ENCODE measurements at places on chromosomes 5 and 9.

- DNase-seq: no peak
Measured at GRCh38 chr9:89462817-89463683, 34.9 kb downstream of the SEMA4D start.

- DNase-seq: no peak
Measured at GRCh38 chr5:10576790-10577189, 12.9 kb downstream of the ANKRD33B start.

GRCh38 chr9:114827641-114828302 lies 21.9 kb upstream of the TNFSF15 start:
- DNase-seq: no peak

GRCh38 chr9:73714294-73714693 lies 562.6 kb downstream of the ANXA1 start:
- no peak for DNase-seq

DNA sequence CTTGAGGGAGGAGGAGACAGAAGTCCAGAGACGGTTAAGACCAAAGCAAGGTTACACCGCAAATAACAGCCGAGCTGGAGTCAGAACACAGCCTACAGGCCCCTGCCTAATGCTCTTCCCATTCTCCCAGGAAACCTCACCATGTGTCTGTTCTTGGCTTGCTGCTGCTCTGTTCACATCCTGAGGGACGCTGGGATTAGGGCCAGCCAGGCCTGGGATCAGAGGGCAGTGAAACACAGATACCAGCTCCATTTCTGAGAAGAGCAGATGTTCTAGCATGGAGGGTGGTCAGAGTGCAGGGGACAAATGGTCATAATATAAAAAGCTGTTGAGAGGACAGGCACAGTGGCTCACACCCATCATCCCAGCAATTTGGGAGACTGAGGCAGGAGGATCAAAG lies 124.8 kb upstream of the LARP1 start:
- DNase-seq: no peak

- no peak for DNase-seq
Measured at GRCh38 chr9:101508211-101508610, 25.4 kb upstream of the RNF20 start.

GRCh38 chr9:79325501-79325900 lies 246.3 kb upstream of the TLE4 start:
- no peak for DNase-seq

DNA sequence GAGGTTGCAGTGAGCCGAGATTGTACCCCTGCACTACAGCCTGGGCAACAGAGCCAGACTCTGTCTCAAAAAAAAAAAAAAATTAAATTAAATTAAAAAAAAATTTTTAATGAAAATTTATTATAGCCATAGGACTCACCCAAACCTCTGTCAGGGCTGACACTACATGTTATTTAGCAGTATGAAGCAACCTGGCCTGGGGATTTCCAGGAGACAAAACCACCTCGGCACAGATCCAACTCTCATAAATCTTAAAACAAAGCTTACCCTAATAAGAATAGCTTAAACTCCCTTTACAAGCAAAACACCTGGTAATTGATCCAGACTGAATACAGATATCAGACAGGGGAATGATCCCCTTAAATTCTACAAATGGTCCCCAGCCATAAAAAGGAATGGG lies 38.4 kb downstream of the PPP1R2B start:
- no peak for DNase-seq

GRCh38 chr5:172830876-172831662 lies 3.0 kb upstream of the ERGIC1 start:
- no peak for DNase-seq

DNA sequence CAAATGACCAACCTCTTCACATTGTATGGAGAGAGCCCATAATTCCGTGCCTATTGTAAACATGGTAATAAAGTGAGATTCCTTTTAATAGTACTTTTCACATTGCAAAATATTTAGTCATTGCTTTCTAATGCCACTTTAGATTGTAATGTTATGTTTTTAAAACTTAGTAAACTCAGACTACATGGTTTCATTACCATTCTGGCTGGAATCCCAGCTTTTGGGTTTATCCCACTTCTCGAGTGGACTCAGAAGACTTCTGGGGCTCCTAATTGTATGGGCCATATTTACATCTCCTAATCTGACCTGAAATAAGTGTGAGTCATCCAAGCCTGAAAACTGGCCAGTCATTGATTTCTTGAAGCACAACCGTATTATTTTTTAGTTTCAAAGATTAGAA lies 217.6 kb downstream of the CAAP1 start:
- DNase-seq: no peak

DNA sequence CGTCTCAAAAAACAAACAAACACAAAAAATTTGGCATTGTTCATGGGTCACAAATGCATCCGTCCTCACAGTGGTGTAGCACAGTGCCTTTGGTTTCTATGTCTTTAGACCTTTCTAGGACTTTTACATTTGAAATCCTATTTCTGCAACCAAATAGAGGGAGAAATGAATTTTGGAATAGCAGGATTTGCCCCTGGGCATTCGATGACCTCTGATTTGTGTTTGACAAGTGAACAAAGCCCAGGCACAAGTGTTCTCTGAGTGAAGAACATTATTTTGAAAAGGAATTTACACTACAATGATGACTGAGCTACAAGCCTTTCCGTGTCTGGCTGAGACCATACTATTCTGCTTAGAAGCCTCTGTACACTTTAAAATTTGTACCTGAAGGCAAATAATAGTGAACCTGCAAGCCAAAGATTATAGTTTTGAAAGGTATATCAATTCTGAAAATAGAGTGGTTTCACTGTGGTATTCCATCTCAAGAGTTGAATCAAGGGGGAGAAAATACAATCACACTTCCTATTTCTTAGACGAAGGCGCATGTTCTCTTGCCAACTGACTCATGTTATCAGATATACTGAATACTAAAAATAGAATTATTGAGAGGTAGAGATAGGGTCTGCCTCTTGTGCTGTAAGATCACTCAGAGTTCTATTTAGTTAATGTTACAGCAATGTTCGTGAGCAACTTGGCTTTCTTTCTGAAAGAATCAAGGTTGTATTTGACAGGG lies 297.6 kb downstream of the KDM4C start:
- no peak for DNase-seq

GRCh38 chr5:95449460-95449859 lies 58.3 kb downstream of the FAM81B start:
- no peak for DNase-seq

GRCh38 chr5:88203981-88204750 lies 64.5 kb downstream of the TMEM161B start:
- DNase-seq: peak; percentile 40

DNA sequence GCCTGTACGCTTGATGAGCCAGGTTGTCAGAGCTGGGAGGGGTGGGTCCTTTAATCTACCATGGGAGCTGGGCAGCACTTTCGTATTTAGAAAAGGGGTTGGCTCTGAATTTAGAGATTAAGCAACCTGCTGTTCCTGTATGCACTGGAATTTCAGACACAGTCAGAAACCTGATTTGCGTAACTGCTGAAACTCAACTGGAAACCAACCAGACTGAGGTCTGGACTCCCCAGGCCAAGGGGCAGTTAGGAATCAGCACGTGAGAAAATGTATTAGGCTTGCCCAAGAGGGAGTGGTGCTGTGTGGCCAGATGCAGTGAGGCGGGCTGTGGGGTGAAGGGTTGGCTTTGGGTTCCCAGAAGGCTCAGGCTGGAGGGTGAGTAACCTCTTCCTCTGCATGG lies 235.0 kb downstream of the GOLPH3 start:
- no peak for DNase-seq

- no peak for DNase-seq
Measured at GRCh38 chr5:96741891-96742309, 65.8 kb downstream of the ERAP1 start.

GRCh38 chr5:166772770-166773169 lies 1518.7 kb upstream of the WWC1 start:
- DNase-seq: no peak

DNA sequence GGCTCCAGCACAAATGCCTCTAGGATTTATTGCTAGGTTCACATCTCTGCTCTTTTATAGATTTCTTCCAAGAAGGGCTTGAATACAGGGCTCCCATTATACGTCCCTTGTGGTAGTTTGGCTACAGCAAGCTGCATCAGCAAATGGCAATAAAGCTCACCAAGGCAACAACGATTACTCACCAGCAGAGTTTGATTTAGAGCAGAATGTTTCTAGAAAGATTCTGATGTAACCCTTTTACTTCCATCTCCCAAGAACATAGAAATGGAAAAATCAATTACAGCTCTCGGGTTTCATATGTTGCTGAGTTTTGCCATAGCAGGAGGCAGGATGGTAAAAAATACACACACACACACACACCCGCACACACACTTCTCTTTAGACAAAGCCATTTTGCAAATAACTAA lies 124.2 kb upstream of the TNPO1 start:
- DNase-seq: no peak

DNA sequence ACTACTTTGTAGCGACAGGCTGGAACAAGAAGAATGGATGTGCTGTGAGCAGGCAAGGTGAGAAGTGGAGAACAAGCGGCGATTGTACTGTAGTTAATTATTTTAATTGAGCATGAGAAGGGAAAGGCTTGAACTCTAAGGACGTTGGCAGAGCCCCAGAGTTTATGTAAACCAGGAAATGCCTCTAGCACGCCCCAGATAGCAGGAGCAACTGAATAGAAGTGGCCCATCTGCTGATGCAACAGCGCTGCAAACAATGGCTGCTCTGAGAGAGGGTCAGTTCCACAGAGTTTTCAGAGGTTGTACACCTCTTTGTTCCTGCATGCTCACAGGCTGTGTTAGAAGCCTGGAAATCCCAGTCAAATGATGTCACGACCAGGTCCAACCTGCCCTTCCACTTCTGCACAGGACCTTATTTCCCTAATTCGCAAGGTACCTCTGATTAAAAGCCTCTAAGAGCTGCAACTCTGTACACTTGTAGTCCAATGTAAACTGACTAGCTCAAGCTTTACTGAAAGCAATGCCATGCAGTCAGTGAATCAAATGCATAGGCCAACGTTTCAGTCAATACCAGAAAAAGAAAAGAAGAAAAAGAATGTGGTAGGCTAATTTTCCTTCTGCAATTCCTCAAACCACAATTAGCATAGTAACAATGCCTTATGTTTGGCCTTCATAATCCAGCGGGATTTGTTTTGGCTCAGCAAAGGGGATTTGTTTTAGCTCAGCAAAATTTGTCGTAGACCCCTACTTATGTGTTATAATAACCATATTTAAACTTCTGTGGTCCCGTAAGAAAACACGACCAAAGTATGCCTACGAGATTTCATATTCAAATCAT lies 119.6 kb upstream of the RETREG1 start:
- no peak for DNase-seq

DNA sequence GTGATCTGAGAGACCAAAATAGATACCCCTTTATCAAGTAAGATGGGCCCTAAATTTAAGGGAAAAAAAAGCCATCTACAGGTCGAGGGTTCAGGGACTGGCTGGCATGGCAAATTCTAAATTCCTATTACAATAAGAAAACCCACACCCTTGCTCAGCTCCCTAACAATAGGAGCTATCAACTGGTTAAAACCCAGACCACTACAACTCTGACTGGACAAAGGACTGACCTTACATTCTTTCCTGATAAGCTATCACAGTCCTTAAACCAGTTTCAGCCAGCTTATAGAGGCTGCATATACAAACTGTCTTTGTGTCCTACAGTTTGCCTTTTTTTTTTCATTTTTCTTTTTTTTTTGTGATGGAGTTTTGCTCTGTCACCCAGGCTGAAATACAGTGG lies 803.6 kb downstream of the NR2F1-AS1 start:
- no peak for DNase-seq

- peak; percentile 22 for DNase-seq
Measured at GRCh38 chr5:151772029-151772845, 483 bp downstream of the G3BP1 start.

GRCh38 chr5:7445068-7445467 lies 49.1 kb downstream of the ADCY2 start:
- DNase-seq: no peak

GRCh38 chr9:136013524-136014034 lies 52.4 kb upstream of the UBAC1 start:
- DNase-seq: no peak

DNA sequence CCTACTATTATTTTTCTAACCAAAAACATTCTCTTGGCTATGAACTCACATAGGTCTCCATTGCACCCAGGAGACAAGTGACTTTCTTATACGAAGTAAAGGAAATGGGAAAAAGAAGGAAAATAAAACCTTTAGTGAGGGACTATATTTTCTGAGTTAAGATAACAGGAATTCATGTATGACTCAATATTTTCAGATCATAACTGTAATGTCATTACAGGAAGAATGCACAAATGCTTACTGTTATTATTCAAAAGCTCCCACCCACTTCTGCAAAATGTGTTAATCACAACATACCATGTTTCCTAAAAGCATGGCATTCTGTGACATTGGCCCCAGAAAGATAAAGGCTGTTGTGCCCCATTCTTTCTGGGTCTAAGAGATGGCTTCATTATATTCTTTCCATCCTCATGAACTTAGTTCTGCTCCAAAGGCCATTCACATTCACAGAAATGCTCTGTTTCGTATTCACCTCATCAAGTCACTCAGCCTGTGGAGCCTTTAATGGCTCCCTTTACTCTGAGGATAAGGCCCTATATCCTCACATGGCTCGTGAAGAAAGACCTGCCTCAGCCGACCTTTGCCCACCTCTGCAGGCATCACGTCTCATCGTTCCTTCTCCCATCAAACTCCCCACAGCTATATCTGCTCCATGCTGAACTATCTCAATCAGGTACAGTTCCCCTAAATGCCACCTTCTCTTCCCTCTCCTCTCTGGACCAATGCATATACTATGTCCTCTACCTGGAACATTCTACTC lies 77.0 kb downstream of the ABCA1 start:
- DNase-seq: no peak

DNA sequence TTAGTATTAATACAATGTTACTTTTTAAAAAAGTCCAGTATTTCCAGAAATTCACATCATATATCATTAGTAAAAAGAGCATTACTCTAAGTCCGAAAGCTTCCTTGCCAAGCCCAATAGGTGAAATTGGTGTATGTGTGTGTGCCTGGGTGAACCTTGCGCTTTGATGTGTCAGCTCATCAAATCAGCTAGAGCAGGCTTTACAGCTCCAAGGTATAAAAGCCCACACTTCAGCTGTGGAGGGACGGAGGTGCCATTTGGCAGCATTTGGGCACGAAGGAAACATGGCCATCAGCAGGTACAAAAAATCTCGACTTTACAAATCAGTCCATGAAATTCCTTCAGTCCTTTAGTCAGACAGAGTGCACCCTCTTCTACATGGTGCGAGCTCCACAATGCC lies 76.5 kb upstream of the IL7R start:
- peak; percentile 70 for DNase-seq

DNA sequence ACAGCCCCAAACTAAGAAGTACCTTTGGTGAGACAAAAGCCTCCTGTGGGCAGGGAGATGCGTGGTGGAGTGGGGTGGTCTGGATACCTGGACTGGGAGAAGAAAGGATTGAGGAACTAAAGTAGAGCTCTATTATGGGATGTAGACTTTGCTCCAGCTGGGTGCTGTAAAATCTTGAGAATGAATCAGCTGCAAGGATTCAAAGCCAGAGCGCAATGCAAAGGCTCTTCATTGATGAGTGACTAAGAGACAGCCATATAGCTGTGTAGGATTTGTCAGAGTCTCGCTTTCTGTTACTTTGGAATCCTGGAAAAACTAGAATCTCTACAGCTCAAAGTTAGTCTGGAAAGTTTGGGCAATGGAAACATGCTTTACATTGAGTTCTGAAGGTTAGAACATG lies 159.9 kb downstream of the TAF11L14 start:
- no peak for DNase-seq

- no peak for DNase-seq
Measured at GRCh38 chr5:61178702-61179101, 16.4 kb upstream of the SMIM15 start.

All from CD4-positive, alpha-beta T cell treated with Interleukin-6 at 100 ng/mL for 8 hours (primary cell).